ENCODE measurements at places on chromosomes 3 and 15.
A peak's percentile ranks its signal among the peaks of the same experiment; 100 is the strongest.

- DNase-seq: no peak
Measured at GRCh38 chr3:32355751-32356291, 35.8 kb upstream of the CMTM7 start.

GRCh38 chr15:82530606-82531379 is 9.5 kb downstream of the RPS17 start:
- DNase-seq: peak; percentile 74

- DNase-seq: no peak
Measured at GRCh38 chr3:30688776-30689641, 82.6 kb downstream of the TGFBR2 start.

GRCh38 chr3:134008630-134009156 is 21.0 kb downstream of the SLCO2A1 start:
- DNase-seq: no peak

- DNase-seq: no peak
Measured at GRCh38 chr15:35979608-35980007, 433.6 kb upstream of the DPH6 start.

GRCh38 chr15:23422099-23422945 is 24.7 kb downstream of the GOLGA6L2 start:
- no peak for DNase-seq

- DNase-seq: no peak
Measured at GRCh38 chr15:90031231-90031791, 30.2 kb downstream of the ZNF710 start.

DNA sequence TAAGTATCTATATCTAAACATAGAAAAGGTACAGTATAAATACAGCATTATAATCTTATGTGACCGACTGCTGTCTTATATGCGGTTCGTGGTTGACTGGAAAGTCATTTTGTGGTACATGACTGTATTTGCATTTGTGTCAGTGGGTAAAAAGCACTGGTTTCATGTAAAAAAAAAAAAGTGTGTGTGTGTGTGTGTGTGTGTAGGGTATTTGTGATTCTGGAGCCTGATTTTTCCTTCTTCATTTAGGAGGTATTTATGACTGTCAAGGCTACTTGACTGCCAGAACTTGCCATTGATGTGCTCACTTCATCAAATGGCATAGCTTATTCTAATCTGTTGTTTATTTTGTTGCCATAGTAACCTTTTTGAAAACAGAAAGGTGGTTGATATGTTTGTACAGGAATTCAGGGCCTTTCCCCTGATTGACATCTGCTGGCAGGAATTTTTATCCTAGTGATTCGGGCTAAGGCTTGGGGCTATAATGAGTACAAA is 63.2 kb downstream of the AKAP13 start:
- DNase-seq: no peak

- DNase-seq: no peak
Measured at GRCh38 chr3:158970006-158970405, 168.2 kb downstream of the MFSD1 start.

DNA sequence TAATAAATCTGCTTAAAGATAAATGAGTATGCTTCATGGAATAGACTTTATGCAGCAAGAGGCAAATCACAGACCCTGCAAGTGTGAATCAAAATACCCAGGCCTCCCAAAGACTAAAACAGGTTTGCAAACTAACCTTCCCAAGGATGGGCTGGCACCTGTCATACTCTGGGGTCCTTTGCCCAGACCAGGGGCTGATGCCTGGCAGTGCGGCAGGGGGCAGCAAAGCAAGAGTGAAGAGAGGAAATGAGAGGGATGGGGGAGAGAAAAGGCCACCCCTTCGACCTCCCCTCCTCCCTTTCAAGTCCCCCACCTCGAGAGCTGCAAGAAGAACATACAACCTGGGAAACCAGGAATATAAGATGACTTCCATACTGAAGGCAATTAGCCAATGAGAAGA is 31.8 kb downstream of the XXYLT1 start:
- DNase-seq: no peak

GRCh38 chr15:51049081-51049480 is 45.6 kb downstream of the TNFAIP8L3 start:
- DNase-seq: no peak

DNA sequence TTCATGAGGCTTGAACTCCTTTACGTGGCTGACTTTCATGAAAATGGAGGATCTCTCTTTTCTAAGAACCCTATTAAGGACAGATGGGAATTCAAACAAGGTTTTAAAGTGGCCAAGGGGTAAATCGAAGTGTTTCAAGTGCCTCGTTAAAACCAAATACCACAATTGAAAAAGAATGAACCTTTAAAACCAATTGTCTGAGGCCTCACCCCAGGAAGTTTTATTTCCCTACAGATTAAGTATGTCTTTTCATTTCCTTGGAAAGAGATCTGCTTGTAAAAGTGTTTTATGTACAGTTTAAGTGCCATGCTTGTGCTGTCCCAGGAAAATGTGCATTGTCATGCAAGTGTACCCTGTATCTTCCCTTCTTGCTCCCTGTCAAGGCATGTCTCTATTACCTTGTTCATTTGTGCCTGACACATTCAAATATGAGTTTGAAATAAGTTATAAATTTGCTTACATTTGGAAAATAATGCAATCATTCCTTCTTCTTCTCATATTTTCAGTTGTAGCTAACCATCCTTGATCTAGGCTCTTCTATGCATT is 138.7 kb downstream of the ZPLD1 start:
- no peak for DNase-seq

- DNase-seq: no peak
Measured at GRCh38 chr3:117400303-117400702, 690.7 kb downstream of the TUSC7 start.

GRCh38 chr3:40179016-40179415 is 130.5 kb upstream of the EIF1B start:
- DNase-seq: peak; percentile 59

All from activated naive CD4-positive, alpha-beta T cell treated with Interleukin-2 at 50 U/mL for 16 hours (primary cell).